ENCODE measurements at places on chromosomes 3 and 15.

DNA sequence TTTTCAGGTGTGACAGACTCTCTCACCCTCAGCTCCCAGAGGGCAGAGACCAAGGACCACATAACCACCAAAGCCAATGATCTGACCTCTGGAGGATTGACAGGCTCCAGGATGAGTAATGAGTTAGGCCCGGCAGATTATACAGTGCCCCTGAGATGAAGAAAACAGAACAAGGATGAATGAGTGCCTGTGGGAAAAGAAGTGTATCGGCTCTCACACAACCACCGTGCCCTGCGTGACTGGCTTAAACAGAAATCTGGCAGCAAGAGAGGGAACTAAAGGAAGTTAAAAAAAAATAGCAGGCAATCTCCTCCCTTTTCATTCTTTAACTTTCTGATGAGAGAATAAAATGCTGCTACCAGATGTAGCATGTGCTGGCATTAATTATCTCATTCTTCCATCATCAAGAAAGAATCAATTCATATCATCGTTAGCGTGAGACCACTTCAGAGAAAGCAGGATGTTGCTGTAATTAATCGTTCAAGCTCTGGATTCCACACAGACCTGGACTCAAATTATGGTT, 227.5 kb upstream of the COL8A1 start:
- DNase-seq: no peak

GRCh38 chr3:71285086-71285485, 298.4 kb downstream of the FOXP1 start:
- DNase-seq: no peak

- DNase-seq: no peak
Measured at GRCh38 chr3:52625041-52625440, 60.7 kb downstream of the PBRM1 start.

- DNase-seq: peak; percentile 75
Measured at GRCh38 chr3:123419850-123420297, 29.0 kb downstream of the ADCY5 start.

DNA sequence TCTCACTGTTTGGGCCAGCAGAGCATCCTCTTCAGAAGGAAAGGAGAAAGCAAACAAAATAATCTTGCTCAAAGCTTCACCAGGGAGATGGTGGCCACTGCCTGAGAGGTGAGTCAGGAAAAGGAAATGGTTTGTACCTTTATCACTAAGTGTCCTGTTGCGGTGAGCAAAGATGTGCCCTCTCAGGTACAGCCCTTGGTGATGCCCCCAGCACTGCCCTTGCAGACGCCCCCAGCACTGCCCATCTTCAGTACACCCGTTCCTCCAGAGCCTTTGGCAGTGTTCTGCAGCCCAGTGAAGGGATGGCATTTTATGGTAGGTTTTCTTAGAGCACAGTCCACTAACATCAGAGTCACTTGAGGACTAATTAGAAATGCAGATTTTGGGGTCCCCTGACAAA, 92.3 kb downstream of the ZNF621 start:
- DNase-seq: no peak

GRCh38 chr3:126309165-126309564, 48.0 kb downstream of the KLF15 start:
- no peak for DNase-seq

DNA sequence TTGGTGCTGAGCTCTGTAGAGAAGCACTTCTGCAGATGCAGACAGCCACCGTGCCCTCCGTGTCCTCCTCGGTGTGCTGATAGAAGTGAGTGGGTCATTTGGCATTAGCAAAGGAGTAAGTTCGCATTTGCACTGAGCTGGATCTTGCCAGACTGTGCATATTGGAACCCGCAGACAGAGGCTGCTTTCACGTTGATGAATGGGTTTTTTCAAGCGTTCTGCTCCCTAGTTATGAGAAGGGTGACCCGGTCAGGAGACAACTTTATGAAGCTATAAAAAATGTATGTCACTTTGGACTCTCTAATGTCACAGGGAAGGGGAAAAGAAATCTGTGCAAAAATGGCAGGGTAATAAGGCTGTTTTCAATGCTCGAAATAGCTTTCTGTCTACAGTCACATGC, 739.4 kb downstream of the MCTP2 start:
- DNase-seq: no peak

- no peak for DNase-seq
Measured at GRCh38 chr3:156582532-156583183, 27.7 kb upstream of the SSR3 start.

- DNase-seq: no peak
Measured at GRCh38 chr15:42775416-42775815, 38.5 kb upstream of the CDAN1 start.

- DNase-seq: peak; percentile 43
Measured at GRCh38 chr3:150370122-150370602, 37.9 kb upstream of the TSC22D2 start.

DNA sequence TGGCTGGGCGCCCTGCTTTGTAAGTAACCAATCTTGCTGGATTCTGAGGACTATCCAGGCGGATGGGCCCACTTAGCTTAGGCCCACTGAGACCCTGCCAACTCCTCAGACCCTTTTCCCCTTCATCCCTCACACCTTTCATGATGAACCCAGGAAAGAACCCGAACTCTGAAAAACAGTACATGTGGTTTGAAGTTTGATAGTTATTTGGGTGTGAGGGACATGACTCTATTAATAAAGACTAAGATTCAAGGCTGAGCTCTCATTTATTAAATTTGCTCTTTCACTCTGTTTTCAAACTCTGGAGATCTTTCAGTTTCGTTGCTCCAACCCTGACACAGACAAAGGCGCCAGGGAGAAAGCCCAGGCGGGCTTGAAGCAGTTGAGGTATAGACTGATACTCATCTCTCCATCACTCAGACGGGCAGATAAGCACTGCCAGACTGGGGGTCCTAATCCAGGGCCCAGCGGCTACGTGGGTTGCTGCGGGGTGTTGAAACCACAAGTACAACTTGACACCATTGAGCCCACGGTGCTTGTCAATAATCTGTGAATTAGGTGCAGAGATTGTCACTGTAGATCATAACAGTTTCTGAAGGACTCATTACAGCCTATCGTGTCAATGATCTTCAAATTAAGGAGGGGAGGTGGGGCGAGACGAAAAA, 7.2 kb upstream of the SOX2 start:
- DNase-seq: no peak

DNA sequence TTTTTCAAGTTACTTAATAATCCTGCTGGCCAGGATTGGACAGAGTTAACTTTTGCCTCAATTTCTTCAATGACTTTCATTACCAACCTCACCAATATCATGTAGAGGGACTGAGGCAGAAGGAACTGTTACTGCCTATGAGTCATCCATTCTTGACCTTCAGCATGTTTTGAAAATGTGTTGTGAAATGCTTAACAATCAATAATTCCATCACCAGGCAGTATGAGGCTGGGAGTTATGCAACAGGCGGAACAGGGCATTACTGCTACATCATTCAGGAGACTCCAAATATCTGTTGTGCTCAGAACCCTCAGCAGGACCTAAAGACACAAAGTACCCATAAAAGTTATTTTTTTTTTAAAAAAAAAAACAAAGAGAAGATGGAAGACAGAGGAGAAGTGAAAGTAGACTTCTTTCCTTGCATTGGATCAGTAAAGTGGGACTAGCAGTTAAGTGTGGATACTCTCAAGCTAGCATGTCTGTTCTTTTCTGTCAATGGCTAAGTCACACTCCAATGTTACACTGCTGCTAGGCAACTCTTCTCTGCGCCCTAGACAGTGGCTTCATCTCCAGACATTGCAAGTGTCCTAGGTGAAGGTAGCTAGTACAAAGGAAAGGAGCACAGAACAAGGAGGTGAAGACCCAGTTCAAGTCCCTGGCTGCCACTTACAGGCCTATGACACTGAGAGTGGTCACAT, 184.9 kb upstream of the LPP start:
- no peak for DNase-seq

DNA sequence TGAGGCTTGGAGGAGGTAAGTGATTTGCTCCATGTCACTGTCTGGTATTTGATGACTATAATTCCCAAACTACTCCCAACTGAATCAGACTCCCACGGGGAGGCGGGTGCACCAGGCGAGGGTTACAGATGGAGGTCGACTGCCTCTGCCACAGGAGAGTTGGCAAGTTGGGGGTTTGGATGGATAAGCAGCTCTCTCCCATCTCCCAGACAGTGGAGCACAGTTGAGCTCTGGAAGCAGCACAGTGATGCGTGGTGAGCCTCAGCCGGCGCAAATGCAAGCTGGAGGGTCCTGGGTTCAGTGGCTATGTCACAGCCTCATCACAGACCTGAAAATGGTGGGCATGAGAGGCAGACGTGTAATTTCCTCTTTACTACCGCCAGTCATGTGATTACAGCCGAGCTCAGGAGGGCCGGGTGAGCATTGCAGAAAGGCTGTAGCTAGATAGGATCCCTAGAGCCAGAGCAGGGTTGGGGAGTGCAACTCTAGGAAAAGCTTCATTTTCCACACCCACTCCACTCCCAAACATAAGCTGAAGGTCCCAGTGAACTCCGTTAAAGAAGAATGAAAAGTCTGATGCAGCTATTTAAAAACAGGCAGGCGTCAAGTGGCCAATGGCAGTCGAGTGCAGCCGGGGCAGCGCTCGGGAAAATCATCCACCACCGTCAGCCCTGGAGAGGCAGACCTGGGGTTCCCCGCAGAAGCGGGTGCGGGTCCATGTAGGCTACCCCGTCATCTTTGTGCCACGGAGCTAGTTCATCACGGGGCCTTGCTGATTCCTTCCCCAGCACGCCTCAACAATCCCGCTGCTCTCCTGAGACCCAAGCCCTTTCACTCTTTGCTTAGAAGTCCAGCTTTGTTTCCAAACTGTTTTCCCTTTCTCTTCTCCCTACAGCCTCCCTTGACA, 33.3 kb upstream of the VPS8 start:
- DNase-seq: no peak

GRCh38 chr3:196843435-196844110, 24.1 kb upstream of the SENP5 start:
- no peak for DNase-seq

DNA sequence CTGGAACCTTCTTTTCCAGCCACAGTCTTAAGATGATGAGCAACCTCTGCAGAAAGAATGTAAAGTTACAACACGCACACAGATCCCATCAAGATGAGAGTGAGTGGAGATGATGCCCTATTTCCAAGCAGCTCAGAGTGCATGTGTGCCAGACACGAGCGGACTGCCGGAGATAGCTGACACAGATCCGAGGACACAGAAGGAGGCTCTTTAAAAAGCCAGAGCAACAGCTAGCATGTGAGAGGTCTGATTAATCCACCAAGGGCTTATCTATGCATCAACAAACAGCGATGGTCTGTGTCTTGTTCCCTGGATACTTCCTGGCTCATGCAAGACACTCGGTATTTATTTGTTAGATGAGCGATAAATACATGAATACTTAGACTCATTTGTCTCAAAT, 128.6 kb upstream of the DLG1 start:
- DNase-seq: no peak

DNA sequence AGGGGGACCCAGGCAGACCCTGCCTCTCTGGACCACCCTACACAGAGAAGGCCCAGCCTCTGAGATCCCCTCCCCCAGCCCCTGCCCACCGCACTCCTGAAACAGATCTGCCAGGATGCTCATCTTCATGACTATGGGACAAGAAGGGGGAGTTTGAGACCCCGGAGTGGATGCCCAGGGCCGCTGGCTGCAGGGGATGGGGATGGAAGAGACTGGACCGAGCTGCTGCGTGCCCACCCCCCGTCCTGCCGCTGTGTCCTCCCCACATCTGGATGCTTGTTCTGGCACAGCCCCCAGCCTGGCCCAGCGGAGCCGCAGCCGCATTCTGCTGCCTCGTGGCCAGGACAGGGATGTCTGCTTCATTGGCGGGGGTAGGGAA, 30.3 kb upstream of the SEMA3F start:
- no peak for DNase-seq

- no peak for DNase-seq
Measured at GRCh38 chr15:40982855-40983254, 29.6 kb downstream of the CHAC1 start.

- no peak for DNase-seq
Measured at GRCh38 chr3:42228796-42229195, 37.2 kb downstream of the CCK start.

DNA sequence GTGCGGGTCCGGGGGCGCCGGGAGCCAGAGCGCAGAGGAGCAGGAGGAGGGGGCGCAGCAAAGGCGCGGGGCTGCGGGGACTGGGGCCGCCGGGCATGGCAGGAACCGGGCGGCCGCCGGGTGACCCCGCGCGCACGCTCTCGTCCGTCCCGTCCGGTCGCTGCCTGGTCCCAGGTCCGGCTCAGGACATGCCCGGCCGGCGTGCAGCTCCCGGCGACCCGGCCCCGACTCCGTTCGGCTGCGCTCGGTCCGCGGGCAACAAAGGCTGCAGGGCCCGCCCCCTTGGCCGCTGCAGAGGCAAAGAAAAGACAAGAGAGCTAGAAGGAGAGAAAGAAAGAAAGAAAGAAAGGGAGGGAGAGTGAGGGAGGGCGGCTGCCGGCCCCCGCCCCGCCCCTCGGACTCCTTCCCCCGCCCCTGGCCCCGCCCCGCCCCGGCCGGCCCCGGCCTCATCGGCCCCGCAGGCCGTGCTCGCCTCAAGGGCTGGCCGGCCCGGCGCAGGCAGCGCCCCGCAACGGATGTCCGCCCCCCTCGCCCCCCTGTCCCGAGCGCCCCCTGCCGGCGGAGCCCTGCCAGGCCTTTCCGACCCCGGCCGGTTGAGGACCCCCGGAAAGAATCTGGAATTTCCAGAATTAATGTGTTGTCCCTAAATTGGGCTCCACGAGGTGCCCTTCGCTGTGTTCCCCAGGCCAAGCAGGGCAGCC, at the start of gene ADAMTS7:
Gene ADAMTS7 (minus strand): TSS at position 341 of the 701 bp plus-strand sequence. CDS start 244 bp downstream, at position 97.
- DNase-seq: peak; percentile 45

DNA sequence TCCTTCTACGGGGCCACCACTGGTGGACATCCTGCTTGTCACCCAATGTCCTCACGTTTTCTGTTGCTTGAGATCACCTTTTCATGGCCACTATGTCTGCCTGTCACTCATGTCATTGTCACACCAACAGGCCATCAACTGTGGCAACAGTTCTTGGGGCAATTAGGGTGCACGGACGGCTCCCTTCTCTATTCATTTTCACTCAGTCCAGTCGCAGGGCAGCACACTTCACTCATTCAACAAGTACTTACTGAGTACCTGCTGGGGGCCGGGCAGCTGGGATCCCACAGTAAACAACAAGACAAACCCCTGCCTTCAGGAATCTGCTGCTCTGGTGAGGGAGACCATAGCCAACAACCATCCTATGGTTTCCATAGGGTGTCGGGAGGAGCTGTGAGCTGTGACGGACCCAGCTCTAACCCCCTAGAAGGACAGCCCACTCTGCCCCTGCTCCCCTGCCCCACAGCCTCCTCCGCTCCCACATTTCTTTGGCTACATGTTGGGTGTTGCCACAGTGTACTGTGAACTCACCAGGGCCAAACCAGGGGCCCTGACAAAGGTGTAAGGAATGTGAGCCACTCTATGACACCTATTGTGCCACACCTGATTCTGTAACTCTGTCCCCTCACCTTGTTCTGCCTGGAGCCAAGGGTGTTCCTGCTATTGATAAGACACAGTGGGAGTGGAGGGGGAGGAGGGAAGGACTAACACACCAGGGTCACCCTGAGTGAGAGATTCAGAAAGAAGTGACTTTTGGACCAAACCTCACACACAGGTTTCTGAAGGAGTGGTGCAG, 1.9 kb downstream of the VILL start:
- peak; percentile 21 for DNase-seq

DNA sequence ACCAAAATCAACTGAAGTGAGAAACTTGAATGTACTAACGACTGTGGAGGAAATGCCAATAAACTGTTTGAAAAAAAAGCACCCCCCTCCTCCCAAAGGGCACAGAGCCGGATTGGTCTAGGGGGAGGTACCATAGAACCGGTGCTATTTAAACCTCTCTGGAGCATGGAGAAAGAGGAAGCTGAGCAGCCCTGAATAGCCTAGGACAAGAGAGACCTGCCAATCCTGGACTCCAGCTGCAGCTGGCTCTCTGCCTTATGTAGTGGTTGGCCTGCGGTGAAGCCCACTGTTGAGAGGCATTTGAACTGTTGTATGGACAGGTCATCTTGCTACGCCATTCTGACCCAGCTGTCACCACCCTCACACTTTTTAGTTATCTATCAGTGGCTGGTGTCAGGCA, 1.5 kb upstream of the SH3GL3 start:
- DNase-seq: no peak

Measured in dorsolateral prefrontal cortex (tissue), 122 donors.